ENCODE measurements at places on chromosomes 3 and 15. TPM values are rescaled to one million over a fixed set of nuclear protein-coding genes. Genes with fewer than 3 reads are reported as not detected.
A peak's percentile ranks its signal among the peaks of the same experiment; 100 is the strongest.

- DNase-seq = no peak
These were observed 460.8 kb downstream of the MAGI1 start for GRCh38 chr3:65577843-65578430.

GRCh38 chr3:73510784-73511183, 114.0 kb downstream of the PDZRN3 start:
- no peak for DNase-seq

The TLNRD1 gene
- 13.2 TPM for polyA plus RNA-seq

DNA sequence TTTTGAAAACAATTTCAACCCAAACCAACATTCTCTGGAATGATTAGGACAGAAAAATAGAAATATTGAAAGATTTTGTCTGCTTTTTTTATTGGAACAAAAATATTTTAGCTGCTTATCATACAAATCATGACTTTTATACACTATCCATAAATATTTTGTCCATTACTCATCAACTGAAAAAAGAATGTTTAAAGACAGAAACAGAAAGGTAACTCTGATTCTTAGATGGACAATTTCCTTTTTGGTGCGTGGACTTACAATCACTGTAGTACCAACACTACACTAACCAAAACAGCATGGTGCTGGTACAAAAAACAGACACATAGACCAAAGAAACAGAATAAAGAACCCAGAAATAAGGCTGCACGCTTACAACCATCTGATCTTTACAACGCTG, 582.8 kb upstream of the CCDC54 start:
- DNase-seq = no peak

- no peak for DNase-seq
These were observed 88.9 kb downstream of the ITPR1 start for GRCh38 chr3:4581920-4582611.

The MST1 gene
- 8.9 TPM for polyA plus RNA-seq

GRCh38 chr3:169662843-169663160, 710 bp downstream of the MECOM start:
- no peak for DNase-seq

DNA sequence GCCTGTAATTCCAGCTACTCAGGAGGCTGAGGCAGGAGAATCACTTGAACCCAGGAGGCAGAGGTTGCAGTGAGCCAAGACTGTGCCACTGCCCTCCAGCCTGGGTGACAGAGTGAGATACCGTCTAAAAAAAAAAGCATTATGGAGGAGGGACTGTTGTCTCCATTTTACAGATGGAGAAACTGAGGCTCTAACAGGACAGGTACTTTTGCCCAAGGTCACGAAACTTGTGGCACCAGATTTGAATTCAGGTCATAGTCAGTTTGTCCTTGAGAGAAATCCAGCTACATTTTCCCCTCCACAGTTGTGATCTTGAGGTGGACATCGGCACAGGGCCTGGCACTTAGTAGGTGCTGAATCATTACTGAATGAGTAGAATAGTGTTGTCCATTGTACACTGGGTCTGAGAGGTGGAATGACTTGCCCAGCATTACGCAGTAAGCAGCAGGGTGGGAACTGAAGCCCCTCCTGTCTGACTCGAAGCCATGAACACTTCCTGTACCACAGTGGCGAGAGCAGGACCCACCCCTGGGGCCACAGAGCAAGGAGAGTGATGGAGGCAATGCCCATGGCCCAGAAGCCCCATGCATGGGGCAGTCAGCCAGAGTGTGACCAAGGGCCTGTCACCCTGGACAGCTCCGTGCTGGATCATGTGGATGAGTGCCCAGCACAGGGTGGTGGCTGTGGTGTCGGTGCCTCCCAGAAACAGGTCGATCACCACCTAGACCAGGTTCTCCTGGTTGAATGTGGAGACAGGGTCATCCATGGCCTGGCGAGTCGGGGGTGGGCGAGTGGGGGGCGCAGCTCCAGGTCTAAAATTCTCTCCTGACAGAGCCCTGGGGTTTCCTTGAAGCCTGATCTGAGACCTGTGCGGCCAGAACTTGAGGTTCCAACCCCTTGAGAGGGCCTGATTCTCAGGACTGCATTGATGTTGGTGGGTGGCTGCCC, 20.4 kb upstream of the PARL start:
- DNase-seq = no peak

- DNase-seq = no peak
These were observed 58.9 kb downstream of the SFMBT1 start for GRCh38 chr3:52986938-52987337.

- no peak for DNase-seq
These were observed 96.8 kb upstream of the TPM1 start for GRCh38 chr15:62945760-62946159.

The CCDC66 gene
- polyA plus RNA-seq = 28.9 TPM

The TMEM207 gene
- polyA plus RNA-seq = not detected

GRCh38 chr15:58139276-58139988, 1.3 kb downstream of the AQP9 start:
- peak; percentile 62 for DNase-seq

DNA sequence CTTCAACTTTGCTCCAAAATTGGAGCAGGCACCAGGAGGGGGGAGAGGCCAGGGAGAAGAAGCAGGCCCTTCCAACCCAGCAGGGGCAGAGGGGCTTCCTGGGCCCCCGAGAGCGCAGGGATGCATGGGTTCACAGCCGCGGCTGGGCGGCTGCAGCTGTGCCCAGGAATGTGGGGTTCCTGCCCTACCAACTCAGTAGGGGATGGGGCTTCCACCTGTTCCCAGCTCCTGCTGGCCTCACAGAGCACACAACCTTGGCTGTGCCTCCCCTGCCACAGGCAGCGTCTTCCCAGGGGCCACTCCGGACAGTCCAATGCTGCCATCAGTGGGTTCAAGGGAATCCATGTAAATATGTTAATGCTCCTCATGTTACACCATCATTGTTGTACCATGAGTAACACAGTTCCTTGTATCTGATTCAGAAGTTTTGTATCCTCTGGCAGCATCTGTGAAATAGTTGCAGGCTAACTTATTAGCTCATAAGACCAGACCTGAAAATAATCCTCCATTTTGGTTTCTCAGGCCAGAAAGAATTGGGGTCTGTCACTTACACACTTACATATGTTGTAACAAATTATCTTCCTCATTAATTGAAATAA, 12.1 kb upstream of the SIAH2 start:
- DNase-seq = no peak

- no peak for DNase-seq
These were observed 74.3 kb upstream of the CTXND1 start for GRCh38 chr15:80326270-80326669.

DNA sequence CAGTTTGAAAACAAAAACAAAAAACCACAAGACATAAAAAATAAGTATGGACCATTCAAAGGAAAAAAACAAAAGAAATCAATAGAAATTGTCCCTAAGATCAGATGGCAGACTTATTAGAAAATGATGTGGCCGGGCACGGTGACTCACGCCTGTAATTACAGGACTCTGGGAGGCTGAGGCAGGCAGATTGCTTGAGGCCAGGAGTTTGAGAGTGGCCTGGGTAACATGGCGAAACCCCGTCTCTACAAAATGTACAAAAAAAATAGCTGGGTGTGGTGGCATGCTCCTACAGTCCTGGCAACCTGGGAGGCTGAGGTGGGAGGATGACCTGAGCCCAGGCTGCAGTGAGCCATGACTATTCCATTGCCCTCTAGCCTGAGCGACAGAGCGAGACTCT, 16.6 kb downstream of the SPCS1 start:
- DNase-seq = no peak

- no peak for DNase-seq
These were observed 207.6 kb upstream of the MDFIC2 start for GRCh38 chr3:70519913-70520659.

- no peak for DNase-seq
These were observed 173.1 kb downstream of the TBC1D2B start for GRCh38 chr15:77904436-77904821.

The SLC12A1 gene
- 0.34 TPM for polyA plus RNA-seq

GRCh38 chr3:194133661-194134230, 2.2 kb upstream of the HES1 start:
- peak; percentile 87 for DNase-seq

GRCh38 chr15:73744293-73744692, 8.9 kb downstream of the INSYN1 start:
- DNase-seq = no peak

DNA sequence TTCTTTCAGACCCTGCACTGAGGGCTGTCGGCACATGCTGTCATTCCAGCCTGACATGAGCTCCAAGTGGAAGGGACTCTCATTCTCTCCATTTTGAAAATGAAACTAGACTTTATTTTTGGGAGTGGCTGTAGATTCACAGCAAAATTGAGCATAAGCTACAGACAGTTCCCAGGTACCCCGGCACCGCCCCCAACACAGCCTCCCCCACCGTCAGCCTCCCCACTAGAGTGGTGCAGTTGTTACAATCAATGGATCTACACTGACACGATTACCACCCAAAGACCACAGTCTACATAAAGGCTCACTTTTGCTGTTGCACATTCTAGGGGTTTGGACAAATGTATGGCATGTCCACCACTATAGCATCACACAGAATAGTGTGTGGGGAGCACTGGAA, 29.5 kb upstream of the FGD5 start:
- no peak for DNase-seq

GRCh38 chr3:130711565-130712324, 34.9 kb downstream of the PIK3R4 start:
- DNase-seq = no peak

Measured in muscle of back (tissue), 13 donors.